ENCODE measurements at places on chromosomes 12 and 14. TPM values are rescaled to one million over a fixed set of nuclear protein-coding genes. Genes with fewer than 3 reads are reported as not detected.

DNA sequence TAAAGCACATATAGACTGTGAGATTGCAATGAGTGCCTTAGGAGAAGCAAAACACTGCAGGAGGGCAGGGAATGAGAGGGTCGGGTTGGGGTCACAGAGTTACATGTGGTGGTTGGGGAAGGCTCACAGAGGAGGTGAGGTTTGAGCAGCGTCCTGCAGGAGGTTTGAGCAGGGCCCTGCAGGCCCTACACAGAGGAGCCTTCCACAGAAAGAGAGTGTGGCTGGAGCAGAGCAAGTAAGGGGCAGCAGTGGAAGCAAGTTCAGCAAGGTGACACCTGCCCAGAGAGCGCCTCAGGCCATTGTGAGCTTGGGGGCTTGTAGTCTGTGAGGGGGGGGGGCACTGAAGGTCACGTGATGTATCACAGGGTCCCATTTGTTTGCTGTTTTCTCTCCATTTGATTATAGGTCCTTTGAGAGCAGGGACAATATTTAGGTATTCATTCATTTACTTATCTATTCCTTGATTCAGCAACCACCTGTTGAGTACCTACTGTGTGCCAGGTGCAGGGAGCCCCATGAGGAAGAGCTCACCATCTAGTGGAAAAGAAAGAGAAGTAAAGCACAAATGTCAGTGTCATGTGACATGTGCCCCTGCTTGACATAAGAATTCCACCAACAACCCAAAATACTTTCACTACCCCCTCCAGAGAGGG, 56.6 kb downstream of the GALNT16 start:
- no peak for DNase-seq

- no peak for DNase-seq
These were observed 48.9 kb upstream of the C14orf180 start for GRCh38 chr14:104530646-104531045.

GRCh38 chr14:76117789-76118484, 33.8 kb upstream of the GPATCH2L start:
- no peak for DNase-seq

DNA sequence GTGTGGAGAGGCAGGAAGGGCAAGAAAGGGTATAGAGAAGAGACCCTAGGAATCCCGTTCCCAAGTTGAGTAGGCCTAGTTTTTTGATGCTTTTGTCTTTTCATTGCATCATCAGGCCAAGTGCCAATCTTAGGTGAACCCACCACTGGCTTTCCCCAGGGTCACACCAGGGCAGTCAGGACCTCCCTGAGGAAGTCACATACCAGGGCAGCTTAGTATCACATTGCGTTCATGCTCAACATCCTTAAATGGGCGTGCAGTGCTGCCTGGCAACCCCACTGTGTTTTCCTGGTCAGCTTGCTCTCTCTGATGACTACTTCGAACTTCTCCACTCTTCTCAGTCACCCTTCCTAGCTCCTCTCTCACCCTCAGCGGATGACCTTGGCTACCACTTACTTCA, 9.0 kb downstream of the ASIC1 start:
- no peak for DNase-seq

DNA sequence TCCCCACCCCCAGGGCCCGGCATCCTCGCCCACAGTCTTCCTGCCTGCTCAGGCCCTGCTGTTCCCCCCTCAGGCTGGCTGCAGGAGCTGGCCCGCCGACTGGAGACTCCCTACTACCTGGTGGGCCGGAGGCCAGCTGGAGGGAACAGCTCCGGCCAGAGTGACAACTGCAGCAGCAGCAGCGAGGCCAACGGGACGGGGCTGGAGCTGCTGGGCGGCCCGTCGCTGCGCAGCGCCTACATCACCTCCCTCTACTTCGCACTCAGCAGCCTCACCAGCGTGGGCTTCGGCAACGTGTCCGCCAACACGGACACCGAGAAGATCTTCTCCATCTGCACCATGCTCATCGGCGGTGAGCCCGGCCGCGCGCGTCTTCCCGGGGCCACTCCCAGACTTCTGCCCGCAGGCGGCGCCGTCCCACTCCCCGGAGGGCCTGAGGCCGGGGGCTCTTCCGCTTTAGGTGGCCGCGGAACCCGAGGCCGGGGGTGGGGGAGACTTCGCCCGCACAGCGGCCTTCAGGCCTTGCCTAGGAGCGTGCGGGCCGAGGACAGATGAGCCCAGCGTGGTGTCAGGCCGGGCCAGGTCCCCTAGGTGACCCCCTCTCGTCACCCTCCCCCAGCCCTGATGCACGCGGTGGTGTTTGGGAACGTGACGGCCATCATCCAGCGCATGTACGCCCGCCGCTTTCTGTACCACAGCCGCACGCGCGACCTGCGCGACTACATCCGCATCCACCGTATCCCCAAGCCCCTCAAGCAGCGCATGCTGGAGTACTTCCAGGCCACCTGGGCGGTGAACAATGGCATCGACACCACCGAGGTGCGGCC, 10.2 kb downstream of the KCNH3 start:
- DNase-seq = no peak

DNA sequence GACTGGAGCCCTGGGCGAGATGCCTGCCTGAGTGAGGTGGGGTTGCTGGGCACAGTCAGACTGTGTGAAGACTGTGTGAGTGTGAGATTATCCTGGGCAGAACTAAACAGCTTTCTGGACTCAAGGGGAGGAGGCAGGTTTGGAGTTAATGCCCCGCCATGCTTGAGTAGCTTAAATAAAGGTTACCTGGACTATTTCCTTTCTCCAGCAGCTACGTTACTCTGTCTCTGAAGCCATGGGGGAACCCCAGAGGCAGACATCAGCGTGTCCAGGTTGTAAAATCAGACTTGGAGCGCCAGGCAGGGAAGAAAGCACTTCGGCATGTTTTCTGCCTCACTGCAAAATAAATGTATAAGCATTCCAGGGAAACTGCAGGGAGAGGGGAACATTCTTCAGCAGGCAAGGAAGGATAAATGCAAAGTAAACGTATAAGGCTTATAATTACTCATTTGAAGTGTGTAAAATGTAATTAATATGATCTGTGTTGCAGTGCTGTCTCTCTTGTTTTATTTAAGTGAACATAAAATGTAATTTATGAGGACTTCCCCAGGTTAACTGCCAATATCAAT, 129.7 kb downstream of the CHST11 start:
- no peak for DNase-seq

- DNase-seq = no peak
These were observed 37.0 kb upstream of the FRMD6 start for GRCh38 chr14:51614707-51615106.

DNA sequence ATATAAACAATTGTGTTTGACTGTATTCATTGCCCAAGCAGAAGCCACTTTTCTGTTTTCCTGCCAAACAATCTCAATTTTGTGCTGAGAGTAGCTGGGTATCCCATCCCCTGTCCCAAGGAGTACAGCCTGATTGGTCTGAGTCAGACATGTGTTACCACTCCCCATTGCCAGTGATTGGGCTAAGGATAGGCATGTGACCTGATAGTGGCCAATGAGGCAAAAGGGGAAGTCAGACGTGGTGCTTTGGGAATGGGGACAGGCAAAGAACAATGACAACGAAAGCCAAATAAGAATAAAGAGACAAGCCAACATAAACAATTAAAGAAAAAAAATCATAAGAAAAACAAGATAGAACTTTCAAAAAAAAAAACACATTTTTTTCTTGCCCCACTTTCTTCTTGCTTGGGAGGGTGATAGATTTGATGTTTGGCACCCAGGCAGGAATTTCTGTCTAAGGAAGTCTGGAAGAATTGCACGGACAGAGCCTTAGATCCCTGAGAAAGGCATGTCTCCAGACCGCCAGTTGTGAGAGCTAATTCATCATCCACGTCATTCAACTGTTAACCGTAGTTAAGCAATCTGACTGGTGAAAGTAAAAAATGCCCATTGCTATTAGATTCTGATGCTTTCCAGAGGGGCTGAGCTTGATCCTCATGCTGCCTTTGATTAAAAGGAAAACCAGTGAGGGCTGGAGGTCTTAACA, 626.6 kb upstream of the TMEM132C start:
- DNase-seq = no peak

DNA sequence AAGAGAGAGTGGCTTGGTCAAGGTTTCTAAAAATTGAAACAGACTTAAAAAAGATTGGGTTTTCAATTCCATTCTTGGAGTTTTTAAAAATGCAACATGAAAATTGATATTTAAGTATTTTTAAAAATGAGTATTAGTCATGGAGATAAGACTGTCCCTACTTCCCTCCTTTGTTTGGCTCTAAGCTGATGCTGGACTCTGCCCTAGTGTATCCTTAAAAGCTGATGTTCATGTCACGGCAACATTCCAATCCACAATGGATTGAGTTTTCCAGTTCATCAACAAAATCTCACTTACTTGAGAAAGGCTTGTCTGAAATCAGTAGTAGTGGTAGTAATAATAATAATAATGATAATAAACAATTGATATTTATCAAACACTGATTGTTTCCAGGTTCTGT, 119.0 kb upstream of the SLC38A2 start:
- no peak for DNase-seq

DNA sequence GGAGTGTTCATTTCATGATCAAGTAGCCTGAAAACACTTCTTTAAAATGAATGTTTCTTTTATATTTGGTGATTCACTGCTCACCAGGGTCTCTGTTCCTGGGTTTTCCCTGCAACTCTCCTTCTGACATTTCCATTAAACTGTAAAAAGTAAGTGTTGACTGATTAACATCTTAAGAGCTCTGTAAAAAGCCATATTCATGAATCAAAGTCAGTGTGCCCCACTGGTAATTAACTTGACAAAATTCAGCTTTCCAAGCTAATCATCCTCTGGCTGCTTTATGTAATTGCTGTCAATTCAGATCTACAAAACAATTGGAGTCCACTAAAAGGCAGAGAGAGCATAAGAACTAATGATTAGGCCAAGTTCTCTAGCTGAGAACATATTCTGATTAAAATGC, 41.6 kb downstream of the CNTN1 start:
- DNase-seq = no peak

OR6C2 gene
- polyA plus RNA-seq = not detected

ATG2B gene
- 3.0 TPM for polyA plus RNA-seq

RPGRIP1 gene
- polyA plus RNA-seq = 0.08 TPM

HAL gene
- polyA plus RNA-seq = not detected

GSG1 gene
- polyA plus RNA-seq = not detected

WBP11 gene
- 102 TPM for polyA plus RNA-seq

Measured in GM12878 (cell line).